ENCODE measurements at places on chromosomes 4 and X. TPM values are rescaled to one million over a fixed set of nuclear protein-coding genes. Genes with fewer than 3 reads are reported as not detected.

Gene RBMX2
- total RNA-seq: 22.8 TPM

Gene ENPEP
- 2.7 TPM for total RNA-seq

Gene PNMA6A
- total RNA-seq: 8.2 TPM

Gene MGAT4D
- not detected for total RNA-seq

Gene CFAP99
- 0.45 TPM for total RNA-seq

Gene ZFYVE28
- 5.7 TPM for total RNA-seq

Gene ALB
- total RNA-seq: 7.3 TPM

Gene FAM9B
- not detected for total RNA-seq

Gene DCAF4L1
- total RNA-seq: 0.18 TPM

Gene NAT8L
- 9.2 TPM for total RNA-seq

Gene LETM1
- 46.5 TPM for total RNA-seq

Gene XPNPEP2
- total RNA-seq: 1.5 TPM

Gene PRSS12
- 6.4 TPM for total RNA-seq

Gene BANK1
- total RNA-seq: 0.54 TPM

Gene TAB3
- total RNA-seq: 28.5 TPM

Gene CT83
- not detected for total RNA-seq

Gene MTNR1A
- total RNA-seq: 1.8 TPM

Gene AVPR2
- not detected for total RNA-seq

Gene RIBC1
- 1.7 TPM for total RNA-seq

Gene FOXR2
- total RNA-seq: not detected

Gene SATL1
- 2.6 TPM for total RNA-seq

Gene TXK
- 0.27 TPM for total RNA-seq

Gene PABPC1L2B
- 0.09 TPM for total RNA-seq

Gene PABPC1L2A
- 0.91 TPM for total RNA-seq

Data from cerebellum (tissue), 4 donors.